Hair follicle dermal papilla cell (primary cell): ENCODE measurements at places on chromosomes 7 and 10. TPM values are rescaled to one million over a fixed set of nuclear protein-coding genes. Genes with fewer than 3 reads are reported as not detected.

DEPP1 gene
- 24.9 and 35.7 TPM in 2 replicates for total RNA-seq

BHLHA15 gene
- total RNA-seq, result not detected in 2 replicates

CCL26 gene
- total RNA-seq, result 1.3 TPM in 1 of 2 replicates, not detected in the other

GGCT gene
- total RNA-seq, result 10.4 and 12.3 TPM in 2 replicates

PRKCQ gene
- 0.16 and 0.24 TPM in 2 replicates for total RNA-seq

ZSCAN21 gene
- total RNA-seq, result 10.9 and 17.4 TPM in 2 replicates

SPDYE6 gene
- total RNA-seq, result not detected in 2 replicates

MMP21 gene
- 0.12 TPM in 1 of 2 replicates, not detected in the other for total RNA-seq

SAMD9 gene
- 22.2 and 27.3 TPM in 2 replicates for total RNA-seq

MYL7 gene
- total RNA-seq, result not detected in 2 replicates

MAGI2 gene
- 13.8 and 21.7 TPM in 2 replicates for total RNA-seq

RBP3 gene
- not detected in 2 replicates for total RNA-seq

COL17A1 gene
- 1.2 and 1.6 TPM in 2 replicates for total RNA-seq

TMEM270 gene
- total RNA-seq, result not detected in 2 replicates

CRYGN gene
- 0.16 and 0.61 TPM in 2 replicates for total RNA-seq

C10orf105 gene
- total RNA-seq, result 1.1 and 1.2 TPM in 2 replicates

LBX1 gene
- total RNA-seq, result not detected in 2 replicates

PNLIP gene
- total RNA-seq, result not detected in 2 replicates

CACNB2 gene
- 0.73 and 0.97 TPM in 2 replicates for total RNA-seq

TEX36 gene
- 0.24 and 0.32 TPM in 2 replicates for total RNA-seq

SPDYE8 gene
- total RNA-seq, result not detected in 2 replicates

SCART1 gene
- total RNA-seq, result 4.3 and 5.2 TPM in 2 replicates

PRSS2 gene
- not detected in 2 replicates for total RNA-seq

RAPGEF5 gene
- 0.49 and 0.85 TPM in 2 replicates for total RNA-seq

C7orf57 gene
- 0.24 TPM in 1 of 2 replicates, not detected in the other for total RNA-seq

LAMTOR4 gene
- total RNA-seq, result 54.8 and 60.7 TPM in 2 replicates

FOXI2 gene
- total RNA-seq, result not detected in 2 replicates

SFMBT2 gene
- total RNA-seq, result under 0.01 TPM in 2 replicates

GJC3 gene
- total RNA-seq, result not detected in 2 replicates

ALKBH4 gene
- 10.9 and 12.8 TPM in 2 replicates for total RNA-seq

WBP1L gene
- 106 and 113 TPM in 2 replicates for total RNA-seq

SPDYE5 gene
- total RNA-seq, result 0.12 TPM in 1 of 2 replicates, not detected in the other

PPA1 gene
- total RNA-seq, result 138 and 158 TPM in 2 replicates

SVOPL gene
- not detected in 2 replicates for total RNA-seq

ZNF277 gene
- 38.0 and 39.3 TPM in 2 replicates for total RNA-seq

GHRHR gene
- not detected in 2 replicates for total RNA-seq

BTBD16 gene
- total RNA-seq, result not detected in 2 replicates

CALCR gene
- total RNA-seq, result not detected in 2 replicates

NUTM2B gene
- total RNA-seq, result 0.61 and 0.81 TPM in 2 replicates

TBRG4 gene
- total RNA-seq, result 50.3 and 56.5 TPM in 2 replicates

GIMAP4 gene
- not detected in 2 replicates for total RNA-seq

CDC123 gene
- 64.6 and 71.7 TPM in 2 replicates for total RNA-seq
